ENCODE measurements at places on chromosomes 2 and 18.
A peak's percentile ranks its signal among the peaks of the same experiment; 100 is the strongest.

DNA sequence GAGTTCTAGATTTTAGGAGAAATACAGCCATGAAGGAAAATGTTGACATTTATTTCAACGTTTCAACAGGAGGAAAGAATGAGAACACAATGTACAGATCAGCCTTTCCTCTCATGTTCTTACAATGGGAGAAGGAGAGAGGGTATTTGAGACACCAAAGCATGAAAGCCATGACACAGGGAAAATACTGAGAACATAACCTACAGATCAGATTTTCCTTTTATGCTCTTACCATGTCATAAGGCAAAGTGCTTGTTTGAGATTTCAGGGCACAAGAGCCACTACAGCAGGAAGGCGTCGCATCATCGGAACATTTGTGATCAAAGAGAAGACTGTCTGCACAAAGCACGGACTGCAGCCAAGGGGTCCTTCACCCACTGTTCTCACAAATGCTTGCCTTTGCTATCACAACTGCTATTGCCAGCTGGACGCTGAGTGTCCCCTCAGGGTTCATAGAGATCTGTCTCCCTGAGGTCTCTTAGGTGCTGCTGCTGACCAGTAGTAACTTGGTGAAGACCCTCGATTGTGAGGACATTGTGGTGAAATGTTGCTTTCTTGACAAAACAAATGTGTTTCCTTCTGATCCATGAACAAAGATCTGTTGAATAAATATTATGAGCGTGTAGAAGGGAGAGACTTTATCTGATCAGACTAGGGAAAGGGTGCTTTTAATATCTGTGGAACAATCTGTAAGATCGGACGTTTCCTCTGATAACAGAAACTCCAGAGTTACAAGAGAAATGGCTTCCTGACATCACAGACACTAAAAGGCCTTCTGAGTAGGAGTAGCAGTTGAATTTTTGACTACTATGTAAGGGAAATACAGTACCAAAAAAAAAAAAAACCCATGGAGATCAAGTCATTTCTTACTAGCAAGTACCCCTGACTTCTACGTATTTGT lies 6.4 kb upstream of the IL1RL1 start:
- no peak for DNase-seq

GRCh38 chr2:78811955-78812610 lies 213.4 kb upstream of the REG3G start:
- DNase-seq = no peak

- DNase-seq = no peak
Measured at GRCh38 chr2:135985826-135986393, 484 bp upstream of the DARS1 start.

DNA sequence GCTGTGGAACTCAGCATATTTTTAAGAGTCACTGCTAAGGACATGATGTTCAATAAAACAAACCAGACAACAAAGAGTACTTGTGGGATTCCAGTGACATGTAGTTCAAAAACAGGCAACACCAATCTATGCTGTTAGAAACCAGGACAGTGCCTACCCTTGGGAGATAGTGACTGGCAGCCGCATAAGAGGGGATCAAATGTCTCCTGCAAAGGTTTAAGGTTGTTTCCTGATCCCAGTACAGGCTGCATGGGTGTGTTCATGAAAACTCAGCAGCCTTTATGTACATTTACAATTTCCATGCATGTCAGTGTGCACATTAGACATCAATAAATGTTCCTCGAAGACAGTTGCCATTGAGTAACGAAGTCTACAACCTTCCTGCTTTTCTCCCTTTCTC lies 183.8 kb downstream of the PID1 start:
- no peak for DNase-seq

DNA sequence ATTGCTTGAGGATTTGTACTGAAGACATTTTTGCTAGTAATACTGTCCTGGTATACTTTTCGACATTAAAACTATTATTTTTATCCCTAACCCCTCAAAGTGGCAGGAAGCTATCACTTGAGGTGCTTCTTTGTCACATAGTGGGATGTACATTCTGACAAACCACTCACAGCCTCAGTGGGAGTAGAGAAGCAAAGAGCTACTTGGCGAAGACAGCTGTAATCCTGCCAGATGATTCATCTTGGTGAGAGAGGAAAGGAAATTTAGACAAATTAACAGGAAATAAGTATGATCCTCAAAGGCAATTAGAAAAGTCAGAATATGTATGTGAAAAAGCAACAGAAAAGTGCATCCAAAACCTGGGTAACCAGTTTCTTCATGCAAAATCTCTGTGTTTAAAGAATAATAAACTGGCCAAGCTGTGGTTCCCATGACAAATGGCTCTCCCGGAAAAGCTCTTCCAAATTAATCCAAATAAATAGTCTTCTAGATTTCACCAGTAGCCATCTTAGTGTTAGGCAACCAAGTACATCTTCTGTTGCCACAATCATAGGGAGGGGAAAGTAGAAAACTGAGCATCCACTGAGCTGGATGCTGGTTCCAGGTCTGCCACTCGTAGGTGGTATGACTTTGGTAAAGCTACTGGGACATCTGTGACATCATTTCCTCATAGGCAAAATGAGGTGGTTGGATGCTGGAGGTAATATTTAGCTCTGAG lies 308.0 kb upstream of the LYPD1 start:
- peak; percentile 10 for DNase-seq

DNA sequence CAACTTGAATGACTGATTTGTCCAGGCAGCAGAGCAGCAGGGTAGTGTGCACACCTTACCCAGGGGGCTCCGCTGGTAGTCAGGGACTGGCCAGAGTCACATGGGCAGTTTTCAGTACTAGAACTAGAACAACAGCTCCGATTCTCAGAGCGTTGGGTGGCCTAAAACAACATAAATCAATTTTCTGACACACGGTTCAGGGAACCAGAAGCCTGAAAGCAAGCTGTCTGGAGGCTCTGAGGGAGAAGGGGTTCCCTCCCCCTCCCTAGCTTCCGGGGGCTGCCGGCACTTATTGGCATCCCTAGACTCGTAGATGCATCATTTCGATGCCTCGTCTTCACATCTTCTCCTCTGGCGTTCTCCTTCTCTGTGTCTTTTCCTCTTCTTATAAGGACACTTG lies 13.4 kb upstream of the ITGB6 start:
- no peak for DNase-seq

DNA sequence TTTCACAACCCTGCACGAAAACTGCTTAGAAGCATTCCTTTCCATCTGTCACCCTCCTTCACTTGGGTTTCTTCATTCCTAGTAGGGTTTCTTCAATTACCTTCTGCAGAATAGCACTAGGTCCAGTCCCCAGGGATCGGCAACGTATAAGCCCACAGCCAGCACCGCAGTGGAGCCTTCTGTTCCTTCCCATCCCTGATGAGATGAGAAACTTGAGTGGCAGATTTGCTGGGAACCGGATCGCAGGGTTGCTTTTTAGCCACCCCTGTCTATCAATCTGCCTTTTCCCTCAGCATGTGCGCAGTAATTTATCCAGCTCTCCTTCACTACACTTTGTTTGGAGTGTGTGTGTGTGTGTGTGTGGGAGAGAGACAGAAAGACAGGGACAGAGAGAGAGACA lies 94.2 kb downstream of the CD8B2 start:
- DNase-seq = no peak

DNA sequence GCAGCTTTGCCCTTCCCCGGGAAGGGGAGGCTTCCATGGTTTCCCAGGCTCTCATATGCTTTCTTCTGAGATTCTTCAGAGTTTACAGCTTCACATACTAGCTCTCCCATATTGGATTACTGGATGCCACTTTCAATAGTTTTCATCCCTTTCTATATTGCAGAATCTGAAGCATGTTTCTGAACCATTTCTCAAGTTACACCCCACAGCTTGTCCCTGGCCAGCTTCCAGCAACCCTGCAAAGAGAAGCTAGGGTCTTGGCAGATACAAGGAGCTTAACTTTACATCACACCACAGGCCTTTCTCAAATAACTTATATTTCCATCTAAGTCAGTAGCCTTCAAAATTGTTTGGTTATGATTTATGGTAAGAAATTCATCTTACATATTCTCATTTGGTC lies 39.6 kb downstream of the LHCGR start:
- no peak for DNase-seq

GRCh38 chr18:3824101-3824500 lies 374.1 kb downstream of the TGIF1 start:
- DNase-seq = no peak

GRCh38 chr2:173990970-173991819 lies 26.0 kb upstream of the SP3 start:
- DNase-seq = no peak

- no peak for DNase-seq
Measured at GRCh38 chr2:194867328-194867727, 789.7 kb upstream of the SLC39A10 start.

- DNase-seq = peak; percentile 84
Measured at GRCh38 chr2:47189635-47190034, 34.5 kb upstream of the STPG4 start.

DNA sequence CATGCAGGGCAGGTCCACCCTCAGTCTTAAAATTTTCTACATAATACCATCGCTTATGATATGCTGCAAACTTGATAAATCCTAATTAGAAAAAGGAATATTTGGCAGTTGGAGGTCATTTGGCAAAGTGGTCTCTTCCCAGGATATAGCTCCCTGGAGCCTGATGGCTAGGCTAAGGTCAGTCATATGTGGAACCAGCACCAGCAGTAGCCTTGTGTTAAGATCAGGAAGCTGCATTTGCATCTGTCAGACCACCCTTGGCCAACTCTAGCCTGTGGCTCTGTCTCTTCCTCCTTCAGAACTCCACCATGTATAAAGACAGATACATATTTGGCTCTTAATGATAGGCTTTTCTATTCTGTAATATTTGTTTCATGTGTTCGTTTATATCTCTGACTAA lies 5.4 kb upstream of the HK2 start:
- no peak for DNase-seq

- DNase-seq = no peak
Measured at GRCh38 chr2:233430651-233431050, 76.4 kb downstream of the DGKD start.

DNA sequence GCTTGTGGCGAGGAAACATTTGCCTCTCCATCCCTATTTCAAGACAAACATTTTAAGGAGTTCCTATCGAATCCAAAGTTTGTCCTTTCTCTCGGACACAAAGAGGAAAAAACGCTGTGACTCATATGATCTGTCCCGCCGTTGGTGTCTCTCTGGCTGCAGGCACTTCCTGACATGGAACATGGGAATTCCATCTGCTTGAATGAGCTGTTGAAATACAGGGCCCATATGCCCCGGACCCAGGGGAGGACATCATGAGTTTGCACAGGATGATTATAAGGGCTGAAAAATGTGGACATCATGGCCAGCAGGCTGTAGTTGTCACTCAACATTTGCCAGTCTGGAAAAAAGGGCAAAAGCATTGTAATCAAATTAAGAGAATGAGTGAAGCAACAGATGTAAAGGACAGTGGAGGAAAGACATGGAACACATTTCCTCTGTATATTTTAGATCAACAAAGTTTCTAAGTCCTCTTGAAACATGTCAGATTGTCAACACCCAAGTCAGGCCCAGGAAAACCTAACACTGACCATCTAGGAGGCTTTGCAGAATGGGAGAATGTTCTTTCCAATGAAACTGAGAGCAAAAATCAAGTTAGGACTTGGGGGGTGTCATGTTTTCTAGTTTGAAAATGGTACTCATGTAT lies 103.2 kb upstream of the SMIM21 start:
- peak; percentile 31 for DNase-seq

DNA sequence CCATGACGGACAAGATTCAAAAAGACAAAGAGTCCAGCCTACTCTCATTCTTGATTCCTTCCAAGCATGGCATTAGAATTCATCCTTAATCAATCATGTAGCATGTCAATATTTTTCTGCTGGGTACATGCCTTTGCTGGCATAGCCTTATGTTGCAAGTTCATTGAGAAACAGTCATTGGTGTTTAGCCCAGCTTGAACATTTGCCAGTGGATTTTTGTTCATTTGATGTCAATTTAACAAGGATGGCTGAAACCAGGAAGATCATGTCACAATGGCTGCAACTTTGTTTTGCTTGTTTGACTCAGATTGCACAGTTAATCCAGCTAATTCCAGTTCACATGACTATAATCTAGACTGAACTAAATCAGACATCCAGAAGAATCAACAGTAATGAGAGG lies 1132.2 kb downstream of the LRP1B start:
- DNase-seq = no peak

GRCh38 chr2:174004905-174005605 lies 39.9 kb upstream of the SP3 start:
- DNase-seq = no peak
